ENCODE measurements at places on chromosomes 11 and 22.

- DNase-seq, result no peak
These were observed 80.5 kb upstream of the GDPD4 start for GRCh38 chr11:77381729-77382665.

GRCh38 chr11:65662799-65663638 is at the start of gene RELA:
Gene RELA (minus strand): TSS chr11:65662916. CDS start chr11:65662832, 84 bp downstream.
- no peak for DNase-seq

GRCh38 chr11:10807493-10808234 is 1.1 kb downstream of the EIF4G2 start:
- no peak for DNase-seq

GRCh38 chr11:77095551-77096490 is 6.8 kb upstream of the OMP start:
- no peak for DNase-seq

- no peak for DNase-seq
These were observed 22.7 kb upstream of the PLEKHA7 start for GRCh38 chr11:17036666-17037658.

DNA sequence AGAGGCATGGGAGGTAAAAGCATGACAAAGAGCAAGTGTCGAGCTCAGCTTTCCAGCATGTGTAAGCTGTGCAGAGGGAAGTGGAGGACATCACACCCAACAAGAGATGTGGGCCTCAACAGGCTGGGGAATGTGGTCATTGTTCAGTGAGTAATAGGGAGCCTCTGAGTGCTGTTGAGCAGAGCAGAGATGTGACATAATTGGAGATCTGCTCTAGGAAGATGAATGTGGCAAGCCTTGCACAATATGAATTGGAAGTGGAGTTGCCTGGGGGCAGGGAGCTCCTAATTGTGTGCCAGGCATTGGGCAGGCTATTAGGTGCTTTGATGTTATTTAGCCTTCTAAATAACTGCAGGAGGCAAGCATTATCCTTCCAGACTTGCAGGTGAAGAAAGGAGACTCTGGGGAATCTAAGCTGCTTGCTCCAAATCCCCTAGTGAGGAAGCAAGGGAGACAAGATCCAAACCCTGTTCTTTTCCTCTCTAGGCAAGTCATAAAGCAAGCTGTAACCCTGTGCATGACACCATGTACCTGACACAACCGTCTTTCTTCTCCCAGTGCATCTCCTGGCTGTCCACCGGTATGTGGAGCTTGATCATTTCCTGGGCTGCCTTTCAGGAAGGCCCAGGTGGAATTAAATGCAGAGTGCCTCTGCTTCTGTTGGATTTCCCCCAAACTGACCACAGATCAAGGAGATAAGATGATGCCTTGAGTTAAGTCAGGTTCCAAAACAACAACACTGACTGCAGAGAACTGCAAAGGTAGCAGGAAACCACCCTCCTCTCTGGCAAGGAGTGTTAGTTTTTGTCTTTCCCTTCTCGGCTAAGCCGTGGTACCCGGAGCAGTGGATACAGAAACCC is 221.4 kb downstream of the TENM4 start:
- no peak for DNase-seq

GRCh38 chr22:43236411-43237166 is 49.7 kb upstream of the TTLL12 start:
- DNase-seq, result no peak

DNA sequence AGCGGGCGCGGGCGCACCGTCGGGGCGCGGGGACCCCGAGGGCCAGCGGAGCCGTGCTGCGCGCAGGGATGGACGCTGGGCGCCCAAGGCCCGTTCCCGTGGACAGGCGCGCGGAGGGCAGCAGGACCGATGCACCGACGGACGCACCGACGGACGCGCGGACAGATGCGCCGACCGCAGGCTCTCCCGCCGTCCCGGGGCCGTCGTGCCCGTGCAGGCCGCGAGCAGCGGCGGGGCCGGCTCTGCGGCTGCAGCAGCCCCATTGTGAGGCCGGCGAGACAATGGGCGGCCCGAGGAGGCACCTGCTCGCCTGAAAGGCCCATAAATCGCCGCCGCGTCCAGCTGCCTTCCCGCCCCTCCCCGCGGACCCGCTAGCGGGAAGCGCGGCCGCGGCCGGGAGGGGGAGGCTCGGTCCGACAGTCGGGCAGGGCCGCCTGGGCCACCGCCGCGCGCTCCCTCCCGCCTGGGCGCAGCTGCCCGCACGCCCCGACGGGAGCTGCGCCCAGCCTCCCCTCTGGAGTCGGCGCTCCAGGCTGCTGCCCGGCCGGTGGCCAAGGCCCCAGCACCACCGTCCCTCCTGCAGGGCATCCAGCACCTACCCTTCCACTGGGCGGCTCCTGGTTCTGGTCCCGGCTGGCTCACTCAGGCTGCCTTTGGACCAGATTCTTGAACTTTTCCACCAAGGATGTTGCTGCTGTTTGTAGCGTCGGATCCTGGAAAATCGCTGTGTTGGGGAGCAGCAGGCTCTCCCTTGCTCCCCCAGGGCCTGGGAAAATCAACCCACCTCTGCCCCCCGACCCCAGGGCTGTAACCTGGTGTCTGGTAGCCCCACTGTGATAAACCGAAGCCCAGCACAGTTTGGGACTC is 15.8 kb downstream of the CDKN1C start:
- no peak for DNase-seq

DNA sequence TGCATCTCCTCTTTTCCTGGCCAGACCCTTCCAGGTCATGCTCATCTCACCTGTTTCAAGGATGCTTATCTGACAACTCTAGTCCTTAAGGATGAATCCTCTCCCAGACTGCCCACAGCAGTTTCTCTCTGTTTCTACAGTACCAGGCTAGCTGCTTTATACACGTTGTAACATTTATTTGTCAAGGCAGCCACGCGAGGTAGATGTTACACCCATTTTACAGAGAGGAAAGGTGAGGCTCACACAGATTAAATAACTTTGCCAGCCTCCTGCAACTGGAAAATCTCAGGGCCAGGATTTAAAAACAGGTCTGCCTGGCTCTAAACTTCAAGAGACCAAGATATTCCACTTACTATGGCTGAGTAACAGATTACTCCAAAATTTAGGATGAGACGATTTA is 45.7 kb upstream of the E2F8 start:
- DNase-seq, result no peak

DNA sequence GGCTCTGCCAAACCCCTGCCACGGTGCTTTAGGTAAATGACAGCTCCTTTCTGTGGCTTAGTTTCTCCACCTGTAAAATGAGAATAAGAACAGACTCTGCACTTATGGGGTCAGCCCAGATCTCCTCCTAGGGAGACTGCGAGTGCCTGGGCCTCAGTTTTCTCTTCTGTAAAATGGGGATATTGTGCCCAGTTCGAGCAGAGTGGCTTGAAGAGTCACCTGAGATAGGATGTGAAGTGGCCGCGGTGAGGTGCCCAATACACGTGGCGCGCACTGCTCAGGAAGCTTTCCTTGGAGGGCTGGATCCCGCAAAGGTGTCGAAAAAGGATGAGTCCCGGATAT is 473 bp upstream of the EMID1 start:
- DNase-seq, result no peak

GRCh38 chr11:126744699-126745098 is 255.9 kb downstream of the KIRREL3 start:
- no peak for DNase-seq

GRCh38 chr11:72561856-72562255 is 112.4 kb downstream of the PDE2A start:
- no peak for DNase-seq

DNA sequence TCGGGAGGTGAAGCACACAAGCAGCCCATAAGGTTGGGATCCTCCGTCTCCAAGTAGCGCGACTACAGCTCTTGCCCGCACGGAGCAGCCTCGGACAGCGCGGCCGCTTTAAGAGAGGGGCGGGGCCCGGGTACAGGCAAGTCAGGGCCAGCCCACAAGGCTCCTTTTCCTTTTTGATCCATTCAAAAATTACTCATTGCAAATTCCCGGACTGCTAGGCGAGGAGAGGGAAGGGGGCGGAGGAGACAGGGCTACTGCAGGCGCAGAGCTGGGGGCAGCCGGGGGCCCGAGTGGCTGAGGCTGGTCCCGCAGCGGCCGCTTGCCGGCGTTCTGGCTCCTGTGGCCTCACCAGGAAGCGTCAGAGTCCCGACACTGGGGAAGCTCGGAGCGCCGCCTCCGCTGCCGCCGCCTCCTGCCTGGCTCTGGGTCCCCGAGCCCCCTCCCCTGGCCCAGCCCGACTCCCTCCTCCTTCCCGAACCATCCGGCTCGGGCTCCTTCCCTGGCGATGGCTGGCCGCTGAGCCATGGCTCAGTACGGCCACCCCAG is at the start of gene UBASH3B:
UBASH3B (plus strand) TSS at position 196 of the 546 bp plus-strand sequence; CDS start at position 524, 328 bp downstream.
- DNase-seq, result no peak

- DNase-seq, result no peak
These were observed 6.8 kb downstream of the RNF169 start for GRCh38 chr11:74755395-74755995.

GRCh38 chr11:126039485-126040271 is 23.0 kb downstream of the CDON start:
- DNase-seq, result no peak

DNA sequence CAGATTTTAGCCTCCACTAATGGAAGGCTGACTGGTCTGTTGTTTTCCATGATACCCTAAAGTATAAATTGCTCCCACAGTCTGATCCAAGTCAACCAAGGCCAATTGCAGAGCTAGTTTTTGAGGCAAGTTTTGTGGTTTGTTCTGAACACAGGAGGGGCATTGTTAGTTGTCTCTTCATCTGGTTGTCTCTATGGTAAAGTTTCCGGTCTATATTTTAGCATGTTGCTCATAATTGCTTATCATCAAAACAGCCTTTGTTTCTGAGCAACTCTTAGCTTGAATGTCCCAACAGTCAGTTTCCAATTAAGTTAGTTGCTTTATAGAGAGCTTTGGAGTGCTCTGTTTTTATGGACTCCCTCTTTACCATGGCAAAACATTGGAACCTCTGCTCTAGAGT is 217.6 kb upstream of the CARD18 start:
- no peak for DNase-seq

DNA sequence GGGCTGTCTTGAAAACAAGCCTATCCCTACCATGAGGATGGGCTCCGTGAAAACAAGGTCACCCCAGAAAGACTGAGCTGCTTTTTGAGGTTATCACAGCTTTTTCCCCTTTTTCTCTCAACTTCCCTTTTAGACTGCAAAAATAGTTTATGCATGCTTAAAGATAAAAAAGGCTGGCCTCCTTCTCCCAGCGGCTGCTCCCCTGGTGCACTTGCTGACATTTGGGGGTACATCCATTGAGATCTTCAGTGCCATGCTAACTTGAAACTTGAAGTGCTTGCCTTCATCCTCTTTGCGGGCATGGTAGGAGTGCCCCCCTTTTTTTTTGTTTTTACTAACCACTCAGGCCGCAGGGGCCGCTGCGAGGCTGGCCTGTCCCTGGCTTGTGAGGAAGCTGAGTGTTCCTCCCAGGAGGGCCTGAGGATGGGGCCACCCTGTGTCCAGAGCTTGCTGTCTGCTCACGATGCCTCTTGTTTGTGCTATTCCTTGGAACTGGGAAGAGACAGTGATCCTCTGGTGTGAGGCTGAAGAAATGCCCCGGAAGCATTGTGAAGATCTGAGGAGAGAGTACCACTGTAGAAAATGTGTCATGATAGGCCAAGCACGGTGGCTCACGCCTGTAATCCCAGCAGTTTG is 2.2 kb downstream of the TANGO2 start:
- no peak for DNase-seq

- DNase-seq, result no peak
These were observed 29.8 kb downstream of the GVQW3 start for GRCh38 chr11:76410851-76411357.

DNA sequence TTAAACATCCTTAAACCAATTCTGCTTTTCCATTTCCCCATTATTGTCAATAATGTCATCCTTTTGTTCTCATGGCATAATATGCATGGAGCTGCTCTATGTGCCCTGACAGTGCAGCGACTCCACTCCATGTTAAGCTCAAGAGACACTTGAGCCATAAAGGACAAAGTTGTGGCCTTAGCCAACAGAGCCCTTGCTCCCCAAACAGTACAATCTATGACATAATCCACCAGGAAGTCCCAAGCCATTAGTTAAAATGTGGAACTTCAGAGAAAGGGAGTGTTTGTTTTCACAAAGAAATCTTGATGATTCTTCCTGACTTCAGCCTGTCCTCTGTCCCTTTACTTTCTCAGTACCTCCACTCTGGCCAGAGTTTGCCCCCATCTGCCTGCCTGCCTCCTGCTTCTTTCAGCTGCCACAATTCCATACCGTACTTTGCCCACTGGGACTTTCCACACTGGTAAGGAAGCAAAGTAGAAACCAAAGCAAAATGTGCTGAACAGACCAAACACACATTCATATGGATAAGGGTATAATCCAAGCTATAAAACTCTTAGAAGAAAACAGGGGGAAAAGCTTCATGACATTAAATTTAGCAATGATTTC is 46.3 kb upstream of the ZC3H12C start:
- no peak for DNase-seq

DNA sequence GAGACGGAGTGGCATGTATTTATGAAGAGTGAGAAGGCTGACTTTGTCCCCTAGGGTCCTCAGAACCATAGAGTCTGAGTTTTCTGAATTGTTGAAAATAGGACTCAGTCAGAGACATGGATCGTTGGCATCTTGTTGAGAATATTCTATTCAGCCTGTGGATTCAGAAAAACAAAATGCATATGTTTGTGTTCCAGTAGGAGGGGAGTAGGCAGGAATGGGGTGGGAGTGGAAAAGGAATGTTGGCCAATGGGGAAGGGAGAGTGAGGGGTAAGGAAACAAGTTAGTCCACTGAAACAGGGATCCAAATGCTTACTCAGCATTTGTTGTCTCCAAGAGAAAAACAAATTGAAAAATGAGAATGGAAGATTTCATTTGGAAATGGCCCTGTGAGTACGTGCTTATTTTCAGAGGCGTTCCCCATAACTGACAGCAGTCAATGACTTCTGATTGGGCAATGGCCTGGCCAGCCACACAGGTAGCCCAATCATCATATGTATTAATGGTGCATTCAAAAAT is 14.7 kb downstream of the BARX2 start:
- DNase-seq, result no peak

- no peak for DNase-seq
These were observed 1.6 kb downstream of the BRD1 start for GRCh38 chr22:49825944-49826602.

DNA sequence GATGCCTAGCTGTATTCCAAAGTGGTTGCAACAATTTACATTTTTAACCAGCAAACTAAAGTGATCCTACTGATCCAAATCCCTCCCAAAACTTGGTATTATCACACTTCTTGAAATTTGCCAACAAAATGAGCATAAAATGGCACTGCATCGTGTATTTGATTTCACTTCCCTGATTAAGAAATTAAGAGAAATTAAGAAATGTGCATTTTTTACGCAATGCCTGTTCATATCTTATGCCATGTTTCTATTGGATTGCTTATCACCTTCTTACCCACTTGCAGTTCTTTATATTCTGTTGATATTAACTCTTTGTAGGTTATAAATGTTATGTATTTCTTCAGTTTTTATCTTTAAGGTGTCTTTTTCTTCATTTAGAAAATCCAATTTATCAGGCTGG is 80.6 kb downstream of the DENND5A start:
- no peak for DNase-seq

- DNase-seq, result no peak
These were observed 20.8 kb upstream of the PICALM start for GRCh38 chr11:86089659-86090058.

- no peak for DNase-seq
These were observed 8.6 kb upstream of the CD82 start for GRCh38 chr11:44556735-44557409.

GRCh38 chr11:9642894-9643293 is 21.0 kb upstream of the SWAP70 start:
- DNase-seq, result no peak
